Left renal cortex interstitium (tissue), 4 donors: ENCODE measurements at places on chromosomes 6 and 20. TPM values are rescaled to one million over a fixed set of nuclear protein-coding genes. Genes with fewer than 3 reads are reported as not detected.

DNA sequence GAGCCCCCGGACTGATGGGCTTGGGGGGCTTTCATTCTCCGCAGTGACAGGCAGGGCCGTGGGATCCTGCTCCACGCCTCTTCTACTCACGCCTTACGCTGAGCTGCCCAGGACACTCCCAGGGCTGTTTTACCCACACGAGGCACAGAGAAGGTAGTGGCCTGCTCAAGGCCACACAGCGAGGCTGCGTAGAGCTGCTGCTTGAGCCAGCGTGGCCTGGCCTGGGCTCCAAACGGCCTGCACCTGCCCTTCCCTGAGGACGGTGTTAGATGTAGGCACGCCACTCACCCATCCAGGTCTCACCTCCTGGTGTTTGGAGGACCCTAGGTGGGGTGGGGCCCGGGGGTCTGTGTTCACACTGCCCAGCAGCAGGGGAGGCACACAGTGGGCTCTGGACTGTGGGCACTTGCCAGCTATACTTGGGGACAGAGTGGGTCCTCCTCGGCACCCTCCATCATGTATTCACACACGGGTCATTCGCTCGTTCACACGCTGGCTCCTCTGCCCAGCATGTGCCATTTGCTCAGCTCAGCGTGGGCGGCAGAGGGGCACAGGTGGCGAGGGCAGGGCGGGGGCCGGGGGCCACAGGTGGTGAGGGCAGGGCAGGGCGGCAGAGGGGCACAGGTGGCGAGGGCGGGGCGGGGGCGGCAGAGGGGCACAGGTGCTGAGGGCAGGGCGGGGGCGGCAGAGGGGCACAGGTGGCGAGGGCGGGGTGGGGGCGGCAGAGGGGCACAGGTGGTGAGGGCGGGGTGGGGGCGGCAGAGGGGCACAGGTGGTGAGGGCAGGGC lies 18.4 kb upstream of the RBBP8NL start:
- no peak for DNase-seq

DNA sequence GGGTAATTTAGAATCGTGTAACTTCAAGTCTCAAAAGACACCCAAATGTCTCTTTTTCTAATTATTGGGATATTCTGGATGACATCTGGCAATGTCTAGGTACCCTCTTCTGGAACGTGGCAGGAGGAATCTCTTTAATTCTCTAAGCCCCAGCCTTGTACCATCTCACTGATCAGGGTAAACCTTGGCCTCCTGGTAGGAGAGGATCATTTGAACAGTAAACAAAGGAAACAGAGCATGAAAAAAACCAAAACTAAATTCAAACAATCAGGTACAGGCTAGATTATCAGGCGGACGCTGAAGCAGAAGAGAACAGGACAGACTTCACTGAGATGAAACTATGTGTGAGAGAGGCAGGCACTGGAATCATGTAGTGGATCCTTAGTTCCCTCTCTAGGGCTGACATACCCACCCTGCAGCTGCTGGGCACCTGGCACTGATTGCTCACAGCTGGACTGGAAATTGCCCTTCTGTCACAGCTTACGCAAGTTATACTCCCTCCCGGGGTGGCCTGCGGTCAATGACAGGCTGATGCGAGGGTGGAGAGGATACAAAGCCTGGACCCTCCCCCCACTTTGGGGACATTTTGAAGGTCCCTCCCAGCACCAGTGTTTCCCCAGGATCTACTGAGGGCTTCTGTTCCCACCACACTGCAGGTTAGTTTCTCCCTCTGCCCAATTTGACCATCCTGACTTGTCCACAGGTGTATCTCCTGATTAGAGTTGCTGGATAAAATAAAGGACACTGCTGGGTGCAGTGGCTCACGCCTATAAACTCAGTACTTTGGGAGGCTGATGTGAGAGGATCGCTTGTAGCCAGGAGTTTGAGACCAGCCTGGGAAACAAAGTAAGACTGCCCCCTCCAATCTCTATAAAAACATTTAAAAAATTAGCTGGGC lies 20.6 kb upstream of the ZBTB24 start:
- DNase-seq, result no peak

DNA sequence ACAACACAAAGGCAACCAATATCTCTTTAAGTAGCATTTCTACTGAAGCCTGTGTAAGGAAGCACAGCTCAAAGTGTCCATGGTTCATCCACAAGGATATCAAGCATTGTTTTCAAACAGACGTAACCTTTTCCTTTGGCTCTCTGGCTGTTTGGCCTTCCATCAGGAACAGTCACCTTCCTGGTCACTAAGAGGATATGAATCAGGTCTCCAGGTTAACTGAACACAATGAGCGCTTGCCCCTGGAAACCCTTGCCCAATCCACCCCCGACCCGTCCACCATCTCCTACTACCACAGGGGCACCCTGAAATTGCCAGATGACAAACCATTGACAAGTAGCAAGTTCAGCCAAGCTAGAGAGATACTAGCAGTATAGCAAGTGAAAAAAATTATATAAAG lies 114.4 kb upstream of the COL21A1 start:
- no peak for DNase-seq

- DNase-seq, result no peak
Measured at GRCh38 chr20:4962241-4962855, 39.0 kb downstream of the SLC23A2 start.

GRCh38 chr20:18672834-18673233 lies 85.0 kb downstream of the DTD1 start:
- no peak for DNase-seq

DNA sequence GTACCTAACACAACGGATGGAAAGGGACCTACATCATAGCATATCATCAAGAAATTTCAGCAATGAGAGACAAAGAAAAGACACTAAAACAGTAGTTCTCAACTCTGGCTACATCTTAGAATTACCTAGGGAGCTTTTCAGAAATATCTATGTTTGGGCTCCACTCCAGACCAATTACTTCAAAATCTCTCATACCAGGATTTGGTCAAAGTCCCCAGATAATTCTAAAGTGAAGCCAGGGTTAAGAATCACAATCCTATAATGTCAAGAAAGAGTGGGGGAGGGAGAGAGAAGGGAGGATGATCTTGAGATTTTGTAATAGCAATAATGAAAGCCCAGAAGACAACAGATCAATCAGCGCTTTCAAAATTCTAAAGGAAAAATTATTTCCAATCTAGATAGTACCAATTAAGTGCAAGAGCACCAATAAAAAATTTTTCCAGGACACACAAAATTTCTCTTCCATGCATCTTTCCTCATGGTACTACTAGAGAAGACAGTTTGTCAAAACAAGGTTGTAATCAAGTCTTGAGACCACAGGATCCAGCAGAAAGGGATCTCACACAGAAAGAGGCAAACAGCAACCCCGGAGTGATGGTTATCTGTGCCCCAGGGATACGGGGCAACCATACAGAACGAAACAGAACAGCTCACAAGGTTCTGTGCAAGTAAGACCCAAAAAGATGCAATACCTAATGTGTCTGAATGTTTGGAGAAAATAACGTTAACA lies 152.9 kb upstream of the DST start:
- DNase-seq, result no peak

GRCh38 chr20:51637241-51637640 lies 94.7 kb upstream of the NFATC2 start:
- DNase-seq, result no peak

DNA sequence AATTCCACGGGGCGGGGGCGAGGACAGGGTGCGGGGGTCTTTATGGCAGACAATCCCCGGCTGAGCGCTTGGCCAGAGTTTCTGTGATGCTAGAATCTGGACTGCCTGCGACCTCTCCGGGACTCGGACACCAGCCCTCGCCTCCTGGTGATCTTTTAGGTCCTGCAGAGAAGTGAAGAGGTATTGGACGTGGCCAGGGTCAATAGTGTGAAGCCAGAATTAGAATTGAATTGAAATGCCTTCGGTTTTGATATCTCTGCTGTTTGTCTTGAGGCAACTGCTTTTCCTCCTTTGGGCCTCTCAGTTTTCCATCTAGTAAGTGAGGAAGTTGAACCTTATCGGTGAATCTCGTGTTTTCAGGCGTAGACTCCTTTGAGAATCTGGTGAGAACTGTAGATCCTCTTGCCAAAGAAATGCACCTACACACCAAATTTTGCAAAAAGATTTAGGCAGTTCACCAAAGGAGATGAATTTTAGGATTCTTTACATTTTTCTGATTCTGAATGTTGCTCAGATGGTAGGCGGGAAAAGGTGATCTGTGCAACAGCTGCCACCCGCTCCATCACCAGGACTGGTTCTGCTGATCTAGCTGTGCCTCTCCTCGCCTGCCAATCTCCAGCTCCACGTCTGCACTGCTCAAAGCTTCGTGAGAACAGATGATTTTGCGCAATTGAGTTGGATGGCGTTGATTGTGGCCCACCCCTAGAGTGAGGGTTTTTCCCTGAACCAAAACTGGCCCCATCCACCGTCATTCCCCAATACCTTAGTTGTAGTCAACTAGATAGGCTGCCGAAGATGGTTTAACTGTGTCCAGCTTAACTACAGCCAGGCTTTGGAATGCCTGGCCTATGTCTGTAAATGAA lies 837 bp upstream of the OSER1 start:
- no peak for DNase-seq

Gene SPTLC3
- 23.2 TPM for polyA plus RNA-seq

Gene KCNK5
- polyA plus RNA-seq, result 15.4 TPM

Gene SLC24A3
- 3.8 TPM for polyA plus RNA-seq

Gene PAX1
- polyA plus RNA-seq, result 0.11 TPM

Gene TREM1
- polyA plus RNA-seq, result 0.42 TPM
